ENCODE measurements at places on chromosomes 1 and 21.
A peak's percentile ranks its signal among the peaks of the same experiment; 100 is the strongest.

DNA sequence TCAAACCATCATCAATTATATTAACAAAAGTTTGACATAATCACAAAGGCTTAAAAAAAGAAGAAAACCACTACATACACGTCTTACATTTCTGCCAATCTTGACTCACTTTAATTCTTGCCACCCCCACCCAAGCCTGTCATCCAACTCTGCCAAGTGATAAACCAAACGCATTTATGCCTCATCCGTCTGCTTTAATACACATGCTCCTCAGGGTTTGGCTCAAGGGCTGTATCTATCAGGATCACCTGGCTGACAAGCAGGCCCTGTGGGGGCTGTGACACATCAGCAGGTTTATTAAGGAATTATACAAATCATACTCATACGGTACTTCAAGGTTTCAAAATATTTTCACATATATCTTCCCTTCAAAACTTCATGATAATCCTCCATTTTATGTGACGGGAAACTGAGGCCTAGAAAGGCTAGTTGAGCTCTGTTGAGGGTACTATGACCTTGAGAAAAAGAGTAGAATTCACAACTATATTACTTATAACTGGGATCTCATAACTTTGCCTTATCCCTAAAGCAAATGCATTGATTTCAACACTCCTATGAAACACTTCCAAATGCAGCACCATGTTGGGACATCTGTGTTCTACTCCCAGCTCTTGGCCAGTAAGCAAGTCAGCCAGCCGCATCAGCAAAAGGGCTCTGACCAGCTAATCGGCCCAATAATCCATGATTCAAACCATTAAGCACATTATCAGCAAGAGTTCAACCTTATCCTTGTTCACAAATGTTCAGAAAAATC, 8.7 kb downstream of the SORT1 start:
- DNase-seq, result no peak

DNA sequence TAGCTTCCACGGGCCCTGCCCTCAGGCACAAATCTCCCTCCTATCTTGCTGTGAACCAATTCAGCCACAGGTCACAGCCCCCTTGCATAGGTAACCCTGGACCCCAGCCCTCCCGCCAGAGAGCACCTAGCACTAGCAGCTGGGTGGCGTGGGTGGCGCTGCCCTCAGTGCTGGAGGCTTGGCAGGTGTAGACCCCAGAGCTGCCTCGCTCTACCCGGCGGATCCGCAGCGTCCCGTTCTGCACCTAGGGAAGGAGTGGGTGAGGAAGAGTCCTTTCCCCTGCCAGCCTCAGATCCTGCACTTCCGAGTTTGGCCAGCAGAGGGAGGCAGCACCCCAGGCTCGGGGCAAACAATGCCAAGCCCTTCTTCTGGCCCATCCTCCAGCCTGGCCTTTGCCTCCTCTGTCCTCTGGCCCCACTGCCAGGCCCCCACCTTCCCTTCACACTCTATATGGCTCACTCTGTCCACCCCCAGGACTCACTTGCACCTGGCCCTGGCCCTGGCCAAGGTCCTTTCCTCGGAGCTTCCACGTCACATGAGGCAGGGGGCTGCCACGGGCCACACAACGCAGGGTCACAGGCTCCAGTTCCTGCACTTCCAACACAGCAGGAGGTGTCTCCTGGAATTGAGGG, 9.0 kb downstream of the IGSF9 start:
- peak; percentile 84 for DNase-seq

DNA sequence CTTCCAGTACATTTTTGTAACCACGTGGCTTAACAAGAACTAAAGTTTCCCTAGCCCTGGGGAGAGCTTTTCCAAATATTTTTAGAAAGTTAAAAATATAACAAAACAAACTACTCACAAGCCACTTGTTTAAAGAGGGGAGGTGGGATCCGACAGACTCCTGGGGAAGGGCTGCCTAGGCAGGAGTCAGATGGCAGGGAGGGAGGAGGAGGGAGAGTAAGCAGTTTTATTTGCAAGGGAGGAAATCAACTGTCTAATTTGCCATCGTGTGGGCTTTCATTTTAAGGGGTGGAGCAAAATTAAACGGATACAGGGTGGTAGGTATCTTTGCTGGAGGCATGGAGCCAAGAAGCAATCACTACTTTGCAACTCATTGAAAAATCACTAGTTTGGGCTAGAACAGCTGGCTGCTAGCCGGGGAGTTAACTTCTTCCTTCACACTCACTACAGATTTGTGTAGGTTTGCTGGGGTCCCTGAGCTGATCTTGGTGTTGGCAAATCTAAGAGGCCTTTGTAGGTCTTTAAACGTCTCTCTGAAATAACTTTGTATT, 8.8 kb downstream of the BARHL2 start:
- DNase-seq, result no peak

DNA sequence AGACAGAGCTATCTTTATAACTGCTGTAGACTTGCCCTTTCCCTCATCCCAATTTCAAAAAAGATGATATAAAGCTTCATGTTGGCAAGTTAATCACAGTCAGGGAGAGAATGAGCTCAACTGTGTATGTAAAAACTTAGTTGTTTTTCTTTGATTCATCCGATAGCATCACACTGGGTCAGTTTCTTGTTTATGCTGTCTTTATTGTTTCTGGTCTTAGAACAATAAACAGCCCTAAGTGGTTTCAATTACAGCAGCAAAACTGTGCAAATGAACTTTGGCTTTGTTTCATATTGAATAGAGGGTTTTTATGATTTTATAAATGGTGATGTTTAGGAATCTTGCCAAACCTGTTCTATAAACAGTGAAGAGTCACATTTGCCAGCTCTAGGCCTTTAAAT, 423.8 kb upstream of the CXADR start:
- DNase-seq, result no peak

DNA sequence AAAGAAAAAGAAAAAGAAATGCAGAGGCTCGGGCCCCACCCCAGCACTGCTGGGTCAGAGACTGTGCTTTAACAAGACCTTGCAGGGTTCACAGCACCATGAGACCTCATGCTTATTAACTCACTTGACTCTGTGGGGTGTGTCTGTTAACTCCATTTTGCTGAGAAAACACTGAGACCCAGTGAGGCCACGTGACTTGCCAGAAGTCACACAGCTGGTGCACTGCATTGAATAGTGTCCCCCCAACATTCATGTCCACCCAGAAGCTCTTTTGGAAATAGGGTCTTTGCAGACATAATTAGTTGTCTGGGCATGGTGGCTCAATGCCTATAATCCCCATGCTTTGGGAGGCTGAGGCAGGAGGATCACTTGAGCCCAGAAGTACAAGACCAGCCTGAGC, 39.7 kb downstream of the CHD5 start:
- no peak for DNase-seq
